ENCODE measurements at places on chromosomes 7 and 10.

- DNase-seq, result peak; percentile 45
Measured at GRCh38 chr7:155709453-155709852, 65.0 kb downstream of the RBM33 start.

GRCh38 chr7:73530800-73531199 lies 8.7 kb upstream of the BAZ1B start:
- DNase-seq, result no peak

DNA sequence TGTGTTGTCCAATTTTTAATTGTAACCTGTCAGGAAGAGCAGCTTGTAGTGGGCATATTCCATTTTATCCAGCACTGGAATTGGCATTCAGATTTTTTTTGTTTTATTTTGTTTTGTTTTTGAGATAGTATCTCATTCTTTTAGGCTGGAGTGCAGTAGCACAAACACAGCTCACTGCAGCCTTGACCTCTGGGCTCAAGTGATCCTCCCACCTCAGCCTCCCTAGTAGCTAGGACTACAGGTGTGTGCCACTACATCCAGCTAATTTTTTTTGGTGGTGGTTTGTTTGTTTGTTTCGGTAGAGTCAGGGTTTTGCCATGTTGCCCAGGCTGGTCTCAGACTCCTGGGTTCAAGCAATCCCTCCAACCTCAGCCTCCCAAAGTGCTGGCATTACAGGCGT lies 44.7 kb downstream of the GUSB start:
- no peak for DNase-seq

DNA sequence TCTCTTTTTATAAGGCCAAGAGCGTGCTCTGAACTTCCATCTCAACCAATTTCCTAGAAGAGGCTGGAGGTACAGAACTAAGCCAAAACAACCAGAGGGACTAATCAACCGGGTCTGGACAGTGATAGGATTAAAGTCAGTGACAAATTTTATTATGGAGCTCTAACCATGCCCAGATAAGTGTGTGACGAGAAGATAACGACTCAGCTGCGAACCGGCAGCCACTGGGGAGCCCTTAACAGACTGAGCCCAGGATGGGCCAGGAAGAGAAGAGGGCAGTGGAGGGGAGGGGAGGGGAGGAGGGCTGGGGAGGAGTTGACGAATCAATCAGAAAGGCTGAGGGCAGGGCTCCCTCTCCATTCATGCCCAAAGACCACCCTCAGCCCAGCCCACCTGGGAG lies 119.9 kb downstream of the PLXNA4 start:
- no peak for DNase-seq

GRCh38 chr7:84297616-84298015 lies 103.0 kb upstream of the SEMA3A start:
- DNase-seq, result no peak

- peak; percentile 9 for DNase-seq
Measured at GRCh38 chr10:17617031-17617911, at the start of gene HACD1. TSS of gene HACD1 (minus strand) at chr10:17617374. CDS start at chr10:17617339, 35 bp downstream.

DNA sequence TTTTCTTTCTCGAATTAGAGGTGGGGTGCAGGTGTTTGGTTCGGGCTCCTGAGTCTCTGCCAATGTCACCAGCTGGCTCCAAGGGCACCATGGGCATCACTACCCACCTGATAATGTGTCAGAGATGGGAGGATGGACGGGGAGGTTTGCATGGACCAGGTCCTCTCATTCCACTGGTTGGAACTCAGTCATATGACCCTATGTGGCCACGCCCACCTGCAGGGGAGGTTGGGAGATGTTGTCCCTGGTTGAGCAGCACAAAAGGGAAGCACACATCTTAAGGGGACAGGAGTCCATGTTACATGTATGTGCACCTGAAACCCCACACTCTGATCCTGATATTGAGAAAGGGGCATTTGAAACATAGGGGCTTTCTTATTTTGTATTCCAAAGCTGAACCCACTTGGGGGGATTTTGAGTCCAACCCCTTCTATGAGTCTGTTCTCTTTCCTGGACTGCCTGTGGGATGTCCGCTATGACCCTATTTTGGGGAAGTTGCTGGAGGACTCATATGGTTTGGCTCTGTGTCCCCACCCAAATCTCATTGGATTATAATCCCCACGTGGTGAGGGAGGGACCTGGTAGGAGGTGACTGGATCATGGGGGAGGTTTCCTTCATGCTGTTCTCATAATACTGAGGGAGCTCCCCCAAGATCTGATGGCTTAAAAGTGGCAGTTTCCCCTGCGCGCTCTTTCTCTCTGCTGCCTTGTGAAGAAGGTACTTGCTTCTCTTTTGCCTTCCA lies 66.9 kb upstream of the BAIAP2L1 start:
- DNase-seq, result no peak

- DNase-seq, result no peak
Measured at GRCh38 chr7:28815369-28815927, 142.7 kb downstream of the TRIL start.

GRCh38 chr7:3922175-3922635 lies 621.2 kb downstream of the SDK1 start:
- DNase-seq, result peak; percentile 87

Data from kidney epithelial cell (primary cell).